Nephron progenitor cell (in vitro differentiated cells): ENCODE measurements at places on chromosomes 5 and 9.
A peak's percentile ranks its signal among the peaks of the same experiment; 100 is the strongest.

GRCh38 chr9:130128733-130129431, 43.3 kb upstream of the NCS1 start:
- no peak for DNase-seq

- no peak for DNase-seq
These were observed 8.8 kb upstream of the HSDL2 start for GRCh38 chr9:112371060-112371459.

- peak; percentile 82 for DNase-seq
These were observed 74.0 kb downstream of the UBAP1 start for GRCh38 chr9:34252670-34253459.

- no peak for DNase-seq
These were observed 113.2 kb downstream of the PALM2AKAP2 start for GRCh38 chr9:109893241-109893640.

- DNase-seq: no peak
These were observed 136.5 kb upstream of the PITX1 start for GRCh38 chr5:135170500-135170899.

DNA sequence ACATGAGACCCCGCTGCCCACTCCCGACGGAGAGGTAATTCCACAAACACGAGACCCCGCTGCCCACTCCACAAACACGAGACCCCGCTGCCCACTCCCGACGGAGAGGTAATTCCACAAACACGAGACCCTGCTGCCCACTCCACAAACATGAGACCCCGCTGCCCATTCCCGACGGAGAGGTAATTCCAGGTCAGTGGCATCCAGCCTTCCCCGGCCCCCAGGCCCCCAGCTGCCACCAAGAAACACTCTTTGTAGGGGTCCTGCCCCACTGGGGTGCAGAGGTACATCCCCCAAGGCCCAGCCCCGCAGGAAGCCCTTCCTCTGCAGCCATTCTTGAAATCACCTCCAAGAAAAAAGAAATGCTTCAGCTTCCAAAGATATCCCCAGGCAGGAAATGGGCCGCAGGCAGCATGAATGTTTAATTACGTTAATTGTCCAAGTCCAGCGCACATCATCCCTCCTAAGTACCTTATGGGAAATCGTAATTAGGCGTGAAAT, 115.9 kb downstream of the ADAMTS2 start:
- DNase-seq: no peak

DNA sequence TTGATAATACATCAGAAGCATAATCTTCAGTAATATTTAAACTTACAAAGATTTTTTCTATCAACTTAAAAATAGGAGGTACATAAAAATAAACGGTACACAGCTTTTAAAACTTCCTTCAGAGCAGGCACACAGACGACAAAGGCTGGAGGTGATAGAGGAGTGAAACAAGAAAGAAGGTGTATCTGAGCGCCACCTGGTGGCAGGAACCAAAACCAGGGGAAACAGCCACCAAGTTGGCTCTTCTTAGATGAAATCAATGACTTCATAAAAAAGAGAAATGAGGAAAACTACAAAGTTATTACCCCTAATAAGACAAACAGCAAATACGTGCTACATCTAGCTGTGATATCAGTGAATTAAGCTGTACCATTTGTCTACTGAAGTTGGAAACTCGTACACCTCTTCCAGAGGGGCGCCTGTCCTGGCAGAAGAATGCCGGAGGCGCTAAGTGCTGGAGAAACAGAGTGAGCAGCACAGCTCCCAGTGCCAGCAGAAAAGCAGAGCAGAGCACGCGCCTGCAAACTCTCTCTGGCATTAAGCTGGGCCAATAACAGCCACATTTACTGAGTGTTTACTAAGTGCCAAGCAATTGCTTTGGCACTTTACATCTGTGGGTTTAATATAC, 85.9 kb downstream of the SETX start:
- DNase-seq: peak; percentile 83

DNA sequence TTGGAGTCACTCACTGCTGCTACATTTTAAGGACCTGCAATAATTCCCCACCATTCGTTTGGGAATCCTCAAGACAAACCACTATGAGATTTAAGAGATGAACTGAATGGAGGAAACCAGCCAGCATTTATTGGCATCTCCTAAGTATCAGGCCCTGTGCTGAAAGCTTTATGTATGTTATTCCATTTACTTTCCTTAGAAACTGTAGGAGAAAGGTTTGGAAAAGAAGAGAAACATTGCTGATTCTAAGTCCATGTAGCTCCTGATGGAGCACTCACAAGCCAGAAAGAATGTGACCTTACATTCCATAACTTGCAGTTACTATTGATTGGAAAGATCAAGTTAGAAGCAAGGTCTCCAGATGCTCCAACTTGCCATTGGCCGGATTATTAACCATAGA, 267.4 kb downstream of the GAS1 start:
- DNase-seq: no peak

DNA sequence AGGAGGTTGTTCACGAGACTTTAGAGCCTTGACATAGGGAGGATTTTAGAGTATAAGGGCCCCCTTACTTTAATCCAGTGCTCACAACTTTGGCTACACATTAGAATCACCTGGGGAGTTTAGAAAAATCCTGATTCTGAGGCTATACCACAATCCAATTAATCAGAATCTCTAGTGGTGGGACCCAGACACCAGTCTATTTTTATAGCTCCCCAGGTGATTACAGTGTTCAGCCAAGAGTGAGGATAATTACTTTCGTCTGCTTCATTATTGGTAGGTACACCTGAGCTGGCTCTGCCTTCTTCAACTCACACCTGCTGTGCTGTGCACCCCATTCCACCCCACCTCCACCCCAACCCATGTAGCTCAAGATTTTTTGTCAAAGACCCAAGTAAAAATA, 141.3 kb upstream of the EPB41L4A start:
- DNase-seq: no peak

- no peak for DNase-seq
These were observed 30.5 kb downstream of the TRPM3 start for GRCh38 chr9:71090896-71091295.
